ENCODE measurements at places on chromosomes 3 and 15. TPM values are rescaled to one million over a fixed set of nuclear protein-coding genes. Genes with fewer than 3 reads are reported as not detected.

Gene C3orf70
- 4.2 TPM for total RNA-seq

Gene ANKRD63
- total RNA-seq = not detected

Gene SMAD6
- total RNA-seq = 8.9 TPM

Gene LRRK1
- 3.7 TPM for total RNA-seq

Gene ERICH6
- not detected for total RNA-seq

Gene ZPLD1
- not detected for total RNA-seq

Gene HYAL1
- total RNA-seq = 2.6 TPM

Gene KLHL40
- total RNA-seq = 179 TPM

Gene CACNA1D
- total RNA-seq = 5.7 TPM

Gene TRPM1
- not detected for total RNA-seq

Gene TUSC7
- total RNA-seq = not detected

Gene CPEB1
- 0.52 TPM for total RNA-seq

Gene SEMA7A
- total RNA-seq = 5.2 TPM

Gene REC114
- total RNA-seq = not detected

Gene TFDP2
- 29.2 TPM for total RNA-seq

Gene UROC1
- not detected for total RNA-seq

Gene SAMD7
- total RNA-seq = not detected

Gene AMIGO3
- under 0.01 TPM for total RNA-seq

Gene GPR149
- not detected for total RNA-seq

Gene TMEM158
- 0.52 TPM for total RNA-seq

Gene NANOGP8
- total RNA-seq = not detected

Gene SLMAP
- total RNA-seq = 53.2 TPM

Gene LOXL1
- total RNA-seq = 7.8 TPM

Gene SLC22A14
- under 0.01 TPM for total RNA-seq

Gene TMCO5A
- total RNA-seq = not detected

Gene SH2D7
- total RNA-seq = not detected

Gene FRMD4B
- 21.4 TPM for total RNA-seq

Gene OXTR
- 0.52 TPM for total RNA-seq

Gene IL5RA
- total RNA-seq = not detected

Gene RPL35A
- total RNA-seq = 1,632 TPM

Gene NCEH1
- 1.6 TPM for total RNA-seq

Gene SEMA4B
- 7.8 TPM for total RNA-seq

Gene TICRR
- total RNA-seq = 1.6 TPM

Gene ANKUB1
- not detected for total RNA-seq

Gene AGBL1
- 31.3 TPM for total RNA-seq

Gene DZIP1L
- total RNA-seq = 13.6 TPM

Gene CHRM5
- not detected for total RNA-seq

Gene NOX5
- under 0.01 TPM for total RNA-seq

Gene FBXL22
- 17.7 TPM for total RNA-seq

Gene SH3GL3
- total RNA-seq = 6.3 TPM
